ENCODE measurements at places on chromosomes 5 and 9. TPM values are rescaled to one million over a fixed set of nuclear protein-coding genes. Genes with fewer than 3 reads are reported as not detected.

- H3K27ac ChIP-seq = no peak overlapping the region
- H3K27me3 ChIP-seq = no peaks in the 10 kb centered on the region
- no peak for DNase-seq
- H3K36me3 ChIP-seq = no peaks in the 10 kb centered on the region
- H3K4me3 ChIP-seq = no peak overlapping the region
These were observed 105.0 kb upstream of the ALDH1B1 start for GRCh38 chr9:38287420-38287985.

- peaks cover 7% of the 10 kb centered on the region for H3K36me3 ChIP-seq
- peaks cover 17% of the 10 kb centered on the region for H3K4me1 ChIP-seq
- peak overlapping the region; percentile 90 for H3K4me3 ChIP-seq
- peak overlapping the region; percentile 92 for H3K27ac ChIP-seq
These were observed 1.6 kb downstream of the DCAF12 start for GRCh38 chr9:34124926-34125325.

- no peak overlapping the region for H3K27ac ChIP-seq
- no peaks in the 10 kb centered on the region for H3K4me1 ChIP-seq
- no peaks in the 10 kb centered on the region for H3K36me3 ChIP-seq
- H3K4me3 ChIP-seq = no peak overlapping the region
- DNase-seq = no peak
These were observed 60.3 kb downstream of the SLC12A2 start for GRCh38 chr5:128143911-128144310.

- H3K36me3 ChIP-seq = no peaks in the 10 kb centered on the region
- 0 out of 2 replicates have a peak overlapping the region, but pooled peaks have one; percentile 18 for H3K27ac ChIP-seq
- no peak for DNase-seq
- peaks cover 22% of the 10 kb centered on the region for H3K4me1 ChIP-seq
These were observed 30.3 kb downstream of the FAM240B start for GRCh38 chr9:38689678-38690077.

GRCh38 chr5:92560698-92561401, 1020.2 kb downstream of the NR2F1-AS1 start:
- peak; percentile 86 for DNase-seq
- peak overlapping the region; percentile 100 for H3K27ac ChIP-seq
- peak overlapping the region; percentile 24 for H3K4me3 ChIP-seq
- H3K27me3 ChIP-seq = no peaks in the 10 kb centered on the region
- H3K36me3 ChIP-seq = peaks cover 4% of the 10 kb centered on the region
- peaks cover 46% of the 10 kb centered on the region for H3K4me1 ChIP-seq

DNA sequence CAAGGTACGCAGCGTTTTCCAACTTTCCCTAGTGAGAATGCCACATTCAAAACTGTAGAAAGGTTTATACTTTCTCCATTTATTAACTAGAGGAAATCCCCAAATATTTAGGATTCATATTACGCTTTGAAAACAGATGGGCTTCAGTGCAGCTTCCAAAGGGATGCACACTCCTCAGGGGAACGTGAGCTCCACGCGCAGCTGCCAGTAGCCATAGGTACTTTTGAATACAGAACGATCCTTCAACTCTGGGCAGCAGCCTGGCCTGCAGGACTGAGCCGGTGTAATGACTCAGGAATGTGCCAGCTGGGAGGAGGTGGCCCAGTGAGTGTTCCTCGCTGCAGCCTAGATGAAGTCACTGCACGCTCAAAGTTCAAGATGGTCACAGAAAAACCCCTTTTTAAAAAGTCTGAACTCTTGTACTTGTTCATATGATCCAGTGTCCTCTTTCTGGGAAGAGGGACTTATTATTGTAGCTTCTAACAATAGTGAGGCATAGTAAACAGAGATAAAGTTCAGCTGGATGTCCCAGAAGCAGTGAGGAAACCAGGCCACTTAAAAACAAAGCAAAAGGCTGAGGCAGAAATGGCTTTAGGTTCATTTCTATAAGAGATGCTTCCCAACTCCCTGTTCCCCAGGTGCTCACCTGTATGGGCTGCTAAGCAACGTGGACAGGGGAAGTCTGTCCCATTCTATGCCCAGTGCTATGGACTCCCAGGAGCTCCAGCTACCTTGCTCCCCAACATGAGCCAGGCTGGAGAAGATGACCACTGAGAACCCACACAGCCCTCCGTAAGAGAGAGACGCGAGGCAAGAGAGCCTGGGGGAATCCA, 130.0 kb downstream of the LHFPL2 start:
- peak overlapping the region; percentile 25 for H3K27ac ChIP-seq
- no peak overlapping the region for H3K4me3 ChIP-seq
- 0 out of 2 replicates have a peak, but pooled peaks cover 4% of the 10 kb centered on the region for H3K4me1 ChIP-seq
- H3K36me3 ChIP-seq = no peaks in the 10 kb centered on the region

DNA sequence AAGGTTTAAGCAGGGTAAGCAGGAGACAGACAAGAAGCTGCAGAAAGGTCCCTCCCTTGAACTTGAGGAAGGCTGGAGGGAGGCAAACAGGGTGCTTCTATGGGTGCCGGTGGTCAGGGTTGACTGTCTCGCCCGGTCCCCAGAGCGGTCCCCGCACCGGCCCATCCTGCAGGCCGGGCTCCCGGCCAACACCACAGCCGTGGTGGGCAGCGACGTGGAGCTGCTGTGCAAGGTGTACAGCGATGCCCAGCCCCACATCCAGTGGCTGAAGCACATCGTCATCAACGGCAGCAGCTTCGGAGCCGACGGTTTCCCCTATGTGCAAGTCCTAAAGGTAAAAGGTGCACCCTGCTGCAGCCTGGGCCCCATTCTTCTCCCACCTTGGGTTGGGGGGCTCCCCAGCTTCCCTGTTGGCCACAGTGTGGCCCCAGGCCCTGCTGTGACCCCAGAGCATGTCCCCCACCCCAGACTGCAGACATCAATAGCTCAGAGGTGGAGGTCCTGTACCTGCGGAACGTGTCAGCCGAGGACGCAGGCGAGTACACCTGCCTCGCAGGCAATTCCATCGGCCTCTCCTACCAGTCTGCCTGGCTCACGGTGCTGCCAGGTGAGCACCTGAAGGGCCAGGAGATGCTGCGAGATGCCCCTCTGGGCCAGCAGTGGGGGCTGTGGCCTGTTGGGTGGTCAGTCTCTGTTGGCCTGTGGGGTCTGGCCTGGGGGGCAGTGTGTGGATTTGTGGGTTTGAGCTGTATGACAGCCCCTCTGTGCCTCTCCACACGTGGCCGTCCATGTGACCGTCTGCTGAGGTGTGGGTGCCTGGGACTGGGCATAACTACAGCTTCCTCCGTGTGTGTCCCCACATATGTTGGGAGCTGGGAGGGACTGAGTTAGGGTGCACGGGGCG, 5.7 kb downstream of the FGFR4 start:
- no peak for DNase-seq
- peaks cover 4% of the 10 kb centered on the region for H3K4me1 ChIP-seq
- H3K4me3 ChIP-seq = no peak overlapping the region
- no peak overlapping the region for H3K27ac ChIP-seq
- no peaks in the 10 kb centered on the region for H3K36me3 ChIP-seq
- no peaks in the 10 kb centered on the region for H3K27me3 ChIP-seq

DNA sequence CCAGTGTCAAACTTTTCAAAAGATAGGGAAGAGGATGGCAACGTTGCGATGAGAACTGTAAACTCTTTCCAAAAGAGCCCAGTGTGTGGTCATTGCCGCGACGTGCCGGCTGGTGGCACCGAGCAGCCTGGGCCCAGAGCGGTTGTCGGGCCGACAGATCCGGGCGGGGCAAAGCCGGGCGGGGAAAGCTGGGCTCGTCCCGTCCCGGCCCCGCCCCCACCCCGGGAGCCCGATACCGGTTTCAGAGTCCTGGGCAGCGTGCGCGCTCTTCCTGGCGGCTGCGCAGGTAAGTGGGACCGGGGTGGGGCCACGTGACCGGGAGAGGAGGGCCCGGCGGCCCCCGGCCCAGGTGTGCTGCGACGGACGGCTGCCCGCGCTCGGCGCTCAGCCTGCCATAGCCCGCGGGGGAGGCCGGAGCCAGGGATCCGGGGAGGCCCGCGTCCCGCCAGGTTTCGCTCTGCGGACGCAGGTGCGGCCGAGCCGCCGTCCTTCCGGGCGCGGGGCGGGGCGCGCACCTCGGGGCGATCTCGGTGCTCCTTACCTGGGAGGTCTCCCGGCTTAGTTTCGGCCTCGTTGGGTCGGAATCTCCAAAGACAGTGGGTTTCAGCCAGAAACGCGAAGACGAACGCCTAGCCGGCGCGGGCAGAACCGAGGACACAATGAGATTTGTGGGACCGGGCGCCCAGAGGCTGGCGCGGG, at the start of gene MARVELD2:
TSS of gene MARVELD2 (plus strand) at position 232 of the 699 bp plus-strand sequence. CDS start 4,270 bp downstream, outside the sequence.
- peak within 1 kb of the TSS; percentile 81 for H3K27ac ChIP-seq
- no peaks in the 10 kb centered on the region for H3K27me3 ChIP-seq

DNA sequence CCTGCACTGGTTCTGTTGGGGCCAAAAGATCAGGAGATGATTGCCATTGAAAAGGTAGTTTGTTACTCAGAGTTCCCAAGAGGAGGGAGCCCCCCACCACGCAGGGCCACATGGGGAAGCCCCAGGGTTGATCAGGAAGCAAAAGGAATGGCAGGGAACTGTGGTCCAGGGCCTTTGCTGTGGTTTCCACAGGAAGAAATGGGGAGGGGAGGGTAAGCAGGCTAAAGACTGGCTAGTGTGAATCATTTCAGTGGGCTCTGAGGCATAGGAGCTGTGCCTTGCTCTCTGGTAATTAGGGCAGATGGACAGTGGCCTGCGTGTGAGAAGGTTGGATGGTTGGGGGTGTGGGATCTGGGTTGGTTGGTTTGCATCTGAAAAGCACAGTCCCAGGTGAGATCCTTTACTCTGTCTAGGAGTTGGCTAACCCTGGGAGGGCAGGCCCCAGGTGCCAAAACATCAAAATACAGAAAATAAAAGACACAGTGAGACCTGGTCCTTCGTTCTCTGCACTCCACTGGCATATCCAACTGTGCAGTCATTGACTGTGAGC, 66.1 kb downstream of the PTPDC1 start:
- no peaks in the 10 kb centered on the region for H3K36me3 ChIP-seq
- no peak overlapping the region for H3K27ac ChIP-seq
- DNase-seq = no peak

DNA sequence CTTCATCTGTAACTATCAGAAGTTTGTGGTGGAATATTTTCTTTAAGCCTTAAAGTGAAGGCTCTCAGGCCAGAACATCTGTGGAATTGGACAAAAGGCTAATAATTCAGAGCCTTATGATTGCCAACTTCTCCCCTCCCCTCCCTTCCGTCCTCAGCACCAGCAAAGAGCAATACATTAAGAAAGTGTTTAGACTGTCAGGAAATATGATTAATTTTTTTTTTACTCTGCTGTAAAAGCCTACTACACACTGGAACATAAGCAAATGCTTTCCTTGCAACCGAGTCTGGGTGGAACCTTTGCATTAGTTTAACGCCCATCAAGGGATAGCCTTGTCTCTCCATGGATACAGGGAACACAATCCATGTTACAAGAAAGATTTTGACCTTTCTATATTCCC, 110.3 kb upstream of the TARS1 start:
- no peaks in the 10 kb centered on the region for H3K36me3 ChIP-seq
- H3K4me1 ChIP-seq = no peaks in the 10 kb centered on the region
- H3K4me3 ChIP-seq = no peak overlapping the region
- H3K27ac ChIP-seq = no peak overlapping the region
- H3K27me3 ChIP-seq = no peaks in the 10 kb centered on the region

DNA sequence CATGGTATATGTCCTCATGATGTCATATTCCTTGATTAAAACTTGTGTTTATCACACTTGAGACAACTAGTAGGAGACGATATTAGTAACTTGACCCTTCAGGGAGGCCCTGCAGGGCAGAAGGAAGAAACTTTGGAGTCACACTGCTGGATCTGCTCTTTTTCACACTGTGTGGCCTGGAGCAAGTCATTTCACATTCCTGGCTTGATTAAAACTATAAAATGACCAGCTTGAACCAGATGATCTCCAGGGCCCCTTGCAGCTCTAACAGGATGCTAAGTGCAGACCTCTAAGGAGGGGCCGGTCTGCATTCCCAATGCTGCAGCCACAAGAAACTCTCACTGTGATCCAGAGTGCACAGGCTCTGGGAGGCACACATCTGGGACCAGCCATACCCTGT, 146.4 kb upstream of the ZNF366 start:
- DNase-seq = no peak
- no peaks in the 10 kb centered on the region for H3K4me1 ChIP-seq
- H3K4me3 ChIP-seq = no peak overlapping the region
- no peaks in the 10 kb centered on the region for H3K27me3 ChIP-seq

RXRA gene
- 31.6 TPM for total RNA-seq

FAM13B gene
- 34.9 TPM for total RNA-seq

FAM151B gene
- 2.8 TPM for total RNA-seq

SNX18 gene
- total RNA-seq = 14.4 TPM
